Activated CD8-positive, alpha-beta memory T cell treated with anti-CD3 and anti-CD28 coated beads for 1 hour (primary cell): ENCODE measurements at places on chromosomes 13 and 19.

GRCh38 chr13:79522583-79522982 lies 41.6 kb downstream of the NDFIP2 start:
- no peak for DNase-seq

- DNase-seq = no peak
These were observed 21.9 kb downstream of the RFX1 start for GRCh38 chr19:13984186-13984585.

GRCh38 chr13:73419186-73419585 lies 360.4 kb downstream of the KLF5 start:
- DNase-seq = no peak

DNA sequence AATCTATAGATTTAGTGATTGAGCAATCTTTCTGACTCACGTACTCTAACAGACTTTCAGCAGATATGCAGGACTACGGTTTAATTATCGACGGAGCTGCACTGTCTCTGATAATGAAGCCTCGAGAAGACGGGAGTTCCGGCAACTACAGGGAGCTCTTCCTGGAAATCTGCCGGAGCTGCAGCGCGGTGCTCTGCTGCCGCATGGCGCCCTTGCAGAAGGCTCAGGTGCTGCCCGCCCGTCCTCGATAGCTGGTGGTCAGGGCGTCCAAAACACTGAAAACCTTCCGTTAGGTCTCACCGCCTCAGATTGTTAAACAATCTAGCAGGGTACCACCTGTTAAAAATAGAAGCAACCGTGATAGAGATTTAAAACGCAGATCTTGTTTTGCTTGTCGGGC lies 113.2 kb upstream of the MCF2L start:
- DNase-seq = no peak

DNA sequence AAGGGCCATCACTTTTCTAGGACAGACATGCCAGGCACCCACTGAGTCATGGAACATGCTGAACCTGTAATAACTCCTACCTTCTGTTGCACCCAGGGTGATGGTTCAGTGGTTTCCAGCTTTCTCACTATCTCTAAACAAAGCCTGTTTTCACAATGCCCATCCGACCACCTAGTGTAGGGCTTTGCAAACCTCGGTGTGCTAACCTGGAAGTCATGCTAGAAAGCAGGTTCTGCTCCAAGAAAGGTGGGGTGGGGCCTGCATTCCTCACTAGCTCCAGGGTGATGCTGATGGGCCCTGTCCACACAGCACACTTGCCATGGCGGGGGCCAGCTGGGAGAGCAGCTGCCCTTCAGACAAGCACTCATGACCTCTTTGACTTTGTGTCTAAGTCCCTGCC lies 43.4 kb downstream of the COL4A2 start:
- DNase-seq = no peak

- DNase-seq = no peak
These were observed 476.4 kb downstream of the FOXO1 start for GRCh38 chr13:40189898-40190630.

DNA sequence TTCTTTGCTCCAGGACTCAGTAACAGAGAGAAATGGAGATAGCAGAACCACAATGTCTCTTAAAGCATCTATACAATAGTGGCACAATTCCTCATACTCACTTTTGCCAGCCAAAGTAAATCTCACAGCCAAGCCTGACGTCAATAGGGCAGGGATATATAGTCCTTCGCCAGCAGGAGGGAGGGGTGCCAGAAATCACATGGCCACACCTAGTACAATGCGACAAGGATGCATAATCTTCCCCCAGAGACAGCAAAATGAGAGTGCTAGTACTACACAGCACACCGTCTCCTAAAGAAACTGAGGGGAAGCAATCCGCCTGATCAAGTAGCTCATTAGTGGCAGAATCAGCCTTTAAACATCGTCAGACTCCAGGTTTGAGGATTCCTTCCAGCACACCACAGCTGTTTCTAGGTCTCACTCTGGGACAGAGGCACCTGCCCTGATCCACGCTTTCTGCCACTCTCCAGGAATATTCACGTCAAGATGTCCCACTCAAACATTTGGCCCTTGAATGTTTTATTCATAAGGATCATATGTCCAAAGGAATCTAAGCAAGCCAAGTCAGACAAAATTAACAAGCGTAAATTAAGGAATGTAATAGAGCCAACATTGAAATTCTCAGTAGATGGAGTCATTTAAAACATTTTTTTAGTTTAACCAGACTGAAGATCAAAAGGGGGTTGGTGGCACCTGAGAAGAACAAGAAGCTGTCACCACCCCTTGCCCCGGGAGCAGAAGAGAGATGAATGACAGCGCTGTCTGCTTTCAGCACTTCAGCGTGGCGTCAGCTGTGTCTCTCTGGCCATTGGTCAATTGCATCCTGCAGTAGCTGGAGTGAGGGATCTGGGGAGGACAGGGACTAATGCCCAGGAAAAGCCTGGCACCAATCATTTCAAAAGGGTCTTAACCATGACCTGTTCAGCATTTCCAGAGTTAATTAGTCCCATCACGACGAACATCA lies 63.5 kb upstream of the SERP2 start:
- no peak for DNase-seq

DNA sequence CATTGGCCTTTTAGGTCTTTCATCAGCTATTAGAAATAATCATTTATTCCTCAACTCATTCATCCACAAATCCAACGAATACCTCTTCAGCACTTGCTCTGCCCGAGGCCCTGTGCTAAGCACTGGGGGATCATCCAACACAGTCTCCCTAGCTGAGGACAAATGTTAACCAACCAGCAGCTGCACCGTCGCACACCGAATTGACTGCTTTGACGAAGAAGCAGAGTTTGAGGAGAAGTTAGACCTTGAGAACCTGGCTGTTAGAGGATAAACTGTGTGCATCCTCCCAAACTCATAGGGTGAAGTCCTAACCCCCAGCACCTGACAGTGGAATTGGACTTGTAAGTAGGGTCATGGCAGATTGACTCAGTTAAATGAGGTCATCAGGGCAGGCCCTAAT lies 170.9 kb downstream of the USP12 start:
- no peak for DNase-seq
